ENCODE measurements at places on chromosomes 12 and 14.

- DNase-seq = no peak
Measured at GRCh38 chr14:68135028-68135427, 315.4 kb downstream of the RAD51B start.

- no peak for DNase-seq
Measured at GRCh38 chr12:67797185-67797741, 148.7 kb downstream of the DYRK2 start.

DNA sequence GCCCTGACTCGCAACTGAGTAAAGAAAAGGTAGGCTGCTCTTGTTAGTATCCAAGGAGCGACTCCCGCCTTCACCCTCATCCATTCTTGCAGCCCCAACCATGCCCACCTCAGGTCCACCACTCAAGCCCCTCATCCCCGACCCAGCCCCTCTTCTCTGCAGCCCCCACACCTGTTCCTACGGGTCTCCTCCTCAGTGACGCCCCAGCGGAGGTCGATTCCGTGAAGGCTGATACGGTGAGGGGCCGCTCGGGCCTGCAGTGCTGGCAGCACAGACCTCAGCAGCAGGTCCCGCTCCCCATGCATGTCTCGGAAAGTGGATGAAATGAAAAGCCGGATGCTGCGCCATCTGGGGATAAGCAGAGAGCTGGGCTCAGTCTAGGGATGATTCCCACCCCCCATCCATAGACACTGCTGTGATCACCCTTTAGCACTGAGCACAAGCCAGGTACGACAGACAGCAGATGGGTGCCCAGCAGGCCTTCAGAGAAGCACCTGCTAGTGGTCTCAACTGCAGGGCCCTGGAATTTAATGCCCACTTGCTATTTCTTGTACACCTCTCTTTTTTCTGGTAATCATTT is 26.9 kb downstream of the TEP1 start:
- no peak for DNase-seq

DNA sequence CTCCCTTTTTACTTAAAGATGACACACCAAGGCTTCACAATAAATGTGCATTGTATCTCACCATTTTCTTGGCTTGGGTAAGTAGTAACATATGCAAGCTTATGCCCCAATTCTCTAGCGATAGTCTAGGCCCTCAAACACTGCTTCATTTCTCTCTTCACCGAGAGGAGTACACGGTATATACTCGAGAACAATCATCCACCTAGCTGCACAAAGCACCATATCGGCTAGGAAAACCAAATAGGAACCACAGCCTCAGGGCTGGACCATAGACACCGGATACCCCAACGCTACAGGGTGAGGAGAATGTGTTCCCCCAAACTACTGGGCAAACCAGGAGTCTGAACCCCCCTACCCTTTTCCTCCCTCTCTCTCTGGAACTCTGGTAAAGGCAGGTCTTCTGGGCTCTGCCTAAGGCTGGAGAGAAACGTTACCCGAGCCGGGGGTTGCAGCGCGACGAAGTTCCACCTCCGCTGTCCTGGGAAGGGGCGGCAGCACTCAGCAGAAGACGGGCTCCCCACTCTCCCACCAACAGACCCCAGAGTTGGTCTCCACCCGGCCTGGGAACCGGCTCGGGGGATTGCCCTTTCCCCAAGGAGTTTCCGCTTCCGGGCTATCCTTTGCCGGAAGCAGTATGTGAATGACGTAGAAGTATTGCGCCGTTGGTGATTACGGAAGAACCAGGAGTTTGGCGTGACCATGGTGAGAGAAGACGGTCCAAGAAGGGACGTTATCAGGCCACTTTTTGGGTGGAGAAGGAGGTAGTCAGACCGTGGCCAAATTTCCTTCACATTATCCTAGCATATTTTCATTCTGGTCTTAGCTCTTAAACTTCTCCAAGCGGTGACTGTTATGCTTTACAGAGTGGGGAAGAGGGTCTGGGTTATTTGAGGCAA is at the start of the genes AREL1 and FCF1:
Gene AREL1, minus strand, starts transcription at position 582 of the 896 bp plus-strand sequence. CDS start 27,465 bp downstream, outside the sequence.
Gene FCF1, plus strand, starts transcription at position 646 of the 896 bp plus-strand sequence. Its CDS starts 54 bp downstream, at position 700.
- DNase-seq = peak; percentile 91

- no peak for DNase-seq
Measured at GRCh38 chr14:69688299-69688649, 76.9 kb downstream of the SUSD6 start.

- no peak for DNase-seq
Measured at GRCh38 chr12:127241072-127241817, 1025.7 kb upstream of the TMEM132C start.

DNA sequence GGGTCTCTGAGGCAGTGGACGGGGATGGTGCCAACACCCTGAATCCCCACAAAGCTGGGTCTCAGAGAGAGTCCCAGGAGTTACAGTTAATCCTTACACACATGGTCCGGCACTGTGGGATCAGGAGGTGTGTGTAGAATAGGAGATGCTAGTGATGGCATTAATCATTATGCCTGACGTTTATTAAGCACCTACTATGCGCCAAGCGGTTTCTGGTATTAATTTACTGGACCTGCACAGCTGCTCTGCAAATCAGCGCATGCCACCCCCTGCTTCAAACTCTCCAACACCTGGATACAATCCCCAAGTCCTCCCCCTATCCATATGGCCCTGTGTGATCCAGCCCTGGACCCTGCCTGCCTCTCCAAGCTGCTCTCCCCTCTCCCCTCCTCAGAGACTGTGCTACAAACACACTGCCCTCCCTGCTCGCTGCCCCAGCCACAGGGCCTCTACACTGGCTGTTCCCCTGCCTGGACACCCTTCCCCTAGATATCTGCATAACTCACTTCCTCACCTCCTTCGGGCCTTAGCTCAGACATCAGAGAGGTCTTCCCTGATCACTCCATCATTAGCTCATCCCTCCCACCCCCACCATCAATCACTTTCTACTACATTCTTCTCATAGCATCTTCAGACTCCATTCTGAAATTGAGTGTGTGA is 86.0 kb downstream of the RFLNA start:
- peak; percentile 44 for DNase-seq

Data from NB4 (cell line).